ENCODE measurements at places on chromosomes 1 and 21. TPM values are rescaled to one million over a fixed set of nuclear protein-coding genes. Genes with fewer than 3 reads are reported as not detected.

AVPR1B gene
- not detected for total RNA-seq

KCNT2 gene
- total RNA-seq, result not detected

GMEB1 gene
- total RNA-seq, result 26.8 TPM

BCL2L15 gene
- 0.83 TPM for total RNA-seq

AMY1A gene
- total RNA-seq, result not detected

SLC16A4 gene
- 1.3 TPM for total RNA-seq

RTCA gene
- 34.5 TPM for total RNA-seq

RNU1-1 gene
- 3,526 TPM for total RNA-seq

CD1D gene
- 5.0 TPM for total RNA-seq

TXLNA gene
- 52.0 TPM for total RNA-seq

MRPL9 gene
- 96.2 TPM for total RNA-seq

UBL4B gene
- total RNA-seq, result not detected

MXRA8 gene
- 0.07 TPM for total RNA-seq

TMEM201 gene
- total RNA-seq, result 8.1 TPM

SASS6 gene
- total RNA-seq, result 5.9 TPM

MEX3A gene
- 0.47 TPM for total RNA-seq

PRAMEF2 gene
- total RNA-seq, result not detected

KCNH1 gene
- total RNA-seq, result not detected

LIN28A gene
- not detected for total RNA-seq

NOS1AP gene
- total RNA-seq, result not detected

RXFP4 gene
- not detected for total RNA-seq

MYCBP gene
- total RNA-seq, result 18.6 TPM

PLA2G4A gene
- total RNA-seq, result not detected

SERPINC1 gene
- total RNA-seq, result 0.24 TPM

PRDM16 gene
- not detected for total RNA-seq

EXTL2 gene
- total RNA-seq, result 4.8 TPM

GPATCH2 gene
- 17.5 TPM for total RNA-seq

OR2T11 gene
- total RNA-seq, result 1.7 TPM

SNX7 gene
- not detected for total RNA-seq

SAMD11 gene
- not detected for total RNA-seq

CR1 gene
- total RNA-seq, result 11.4 TPM

OR4F16 gene
- total RNA-seq, result not detected

FMN2 gene
- total RNA-seq, result not detected

RIMS3 gene
- total RNA-seq, result 5.5 TPM

CHD5 gene
- 0.49 TPM for total RNA-seq

LCE3E gene
- total RNA-seq, result not detected

FAM43B gene
- not detected for total RNA-seq

SLC44A5 gene
- total RNA-seq, result 0.69 TPM

TMEM240 gene
- 0.31 TPM for total RNA-seq

C1QTNF12 gene
- 2.5 TPM for total RNA-seq

MR1 gene
- total RNA-seq, result 24.8 TPM

HCN3 gene
- 2.7 TPM for total RNA-seq

TEX38 gene
- total RNA-seq, result not detected

CYYR1 gene
- total RNA-seq, result not detected

SLC2A5 gene
- 4.5 TPM for total RNA-seq

Data from activated B cell treated with CpG ODN at 0.5 μM for 24 hours (primary cell).